ENCODE measurements at places on chromosomes 12 and 14.

- peak; percentile 13 for DNase-seq
Measured at GRCh38 chr14:74141703-74142102, 56.9 kb downstream of the LIN52 start.

GRCh38 chr12:1443421-1444141 lies 150.8 kb downstream of the FBXL14 start:
- no peak for DNase-seq

DNA sequence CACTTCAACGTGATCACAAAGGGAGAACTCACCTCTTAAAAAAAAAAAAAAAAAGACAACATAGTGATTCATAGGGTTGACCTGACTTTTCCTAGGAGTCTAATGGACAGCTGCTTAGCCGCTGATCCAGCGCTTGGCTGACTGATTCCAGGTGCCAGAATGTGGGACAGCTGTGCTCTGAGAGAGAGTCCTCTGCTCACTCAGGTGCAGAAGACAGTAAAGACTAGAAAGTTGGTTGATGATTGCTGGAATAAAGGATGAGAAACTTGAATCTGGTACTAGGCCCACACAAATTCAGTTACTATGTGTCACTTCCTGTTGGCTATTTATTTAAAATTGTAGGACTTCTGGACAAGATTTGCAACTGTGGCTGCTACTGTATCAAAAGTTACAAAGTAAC lies 229.4 kb downstream of the CHST11 start:
- peak; percentile 32 for DNase-seq

DNA sequence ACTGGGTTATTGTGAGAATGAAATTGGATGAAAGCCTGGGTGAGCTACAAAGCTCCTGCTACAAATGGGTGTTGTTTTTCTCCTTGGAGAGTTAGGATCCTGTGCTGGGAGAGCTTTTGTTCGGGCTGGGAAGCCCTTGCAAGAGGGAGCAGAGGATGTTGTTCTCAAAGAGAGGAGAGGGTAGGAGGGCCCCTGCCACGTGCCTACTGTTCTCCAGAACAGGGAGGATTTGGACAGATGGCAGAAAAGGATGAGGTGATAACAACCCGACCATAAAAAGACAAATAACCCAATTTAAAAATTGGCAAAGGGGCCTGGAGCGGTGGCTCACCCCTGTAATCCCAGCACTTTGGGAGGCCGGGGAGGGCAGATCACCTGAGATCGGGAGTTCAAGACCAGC lies 68.8 kb downstream of the GALNT16 start:
- no peak for DNase-seq

GRCh38 chr12:78519422-78519821 lies 345.2 kb upstream of the SYT1 start:
- DNase-seq, result no peak

DNA sequence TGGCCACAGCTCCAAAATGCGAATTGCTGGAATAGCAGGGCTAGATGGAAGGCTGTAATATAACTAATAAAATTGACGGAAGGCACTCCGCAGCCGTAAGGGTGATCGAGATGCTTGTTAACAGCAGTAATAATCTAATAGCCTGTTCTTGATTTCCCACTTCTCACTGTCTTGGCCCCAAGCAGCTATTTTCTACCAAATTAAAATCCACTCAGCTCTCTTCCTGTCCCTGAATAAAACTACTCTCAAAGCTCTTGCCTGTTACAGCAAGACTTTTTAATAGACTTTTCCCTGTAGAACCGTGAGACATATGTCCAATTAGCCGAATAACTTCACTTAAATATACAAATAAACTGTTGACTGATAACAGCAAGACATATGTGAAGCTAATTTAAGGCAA lies 38.0 kb downstream of the ADCK1 start:
- no peak for DNase-seq

GRCh38 chr12:34108405-34108803 lies 86.1 kb downstream of the ALG10 start:
- DNase-seq, result no peak

GRCh38 chr14:50821510-50822464 lies 9.2 kb downstream of the NIN start:
- peak; percentile 37 for DNase-seq

DNA sequence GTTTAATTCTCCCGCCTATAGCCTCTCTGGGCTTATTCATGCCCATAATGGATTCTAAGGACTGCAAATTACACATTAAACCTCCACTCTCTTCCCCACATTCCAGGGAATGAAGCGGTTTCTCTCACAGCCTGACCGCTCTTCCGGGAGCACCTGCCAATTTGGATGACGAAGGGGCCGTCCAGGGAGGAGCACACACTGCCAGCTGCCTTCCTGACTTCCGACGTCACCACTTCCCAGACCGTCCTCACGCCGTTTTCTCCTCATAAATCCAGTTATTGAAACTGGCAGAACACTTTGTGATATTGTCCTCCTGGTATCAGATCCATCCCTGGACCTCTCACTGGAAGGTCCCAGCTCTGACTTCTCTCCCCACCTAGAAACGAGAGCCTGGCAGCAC lies 87.6 kb downstream of the GCH1 start:
- DNase-seq, result no peak

DNA sequence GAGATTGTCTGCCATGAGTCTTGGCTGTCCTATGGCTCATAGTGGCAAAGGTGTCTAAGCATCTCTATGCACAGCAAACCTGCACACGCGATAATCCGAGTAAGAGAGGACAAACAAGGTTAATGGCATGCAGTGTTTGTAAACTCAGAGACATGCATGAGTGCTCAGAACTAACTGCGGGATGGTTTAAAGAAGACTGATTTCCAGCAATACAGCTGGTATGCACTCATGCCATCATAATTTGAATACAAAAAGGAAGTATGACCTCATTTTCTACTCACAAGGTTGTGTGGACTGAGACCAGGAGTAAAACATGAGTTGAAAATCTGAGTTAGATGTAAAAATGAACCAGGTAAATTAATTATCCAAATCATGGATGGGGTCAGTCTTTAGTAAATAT lies 16.6 kb upstream of the TCP11L2 start:
- DNase-seq, result peak; percentile 21

DNA sequence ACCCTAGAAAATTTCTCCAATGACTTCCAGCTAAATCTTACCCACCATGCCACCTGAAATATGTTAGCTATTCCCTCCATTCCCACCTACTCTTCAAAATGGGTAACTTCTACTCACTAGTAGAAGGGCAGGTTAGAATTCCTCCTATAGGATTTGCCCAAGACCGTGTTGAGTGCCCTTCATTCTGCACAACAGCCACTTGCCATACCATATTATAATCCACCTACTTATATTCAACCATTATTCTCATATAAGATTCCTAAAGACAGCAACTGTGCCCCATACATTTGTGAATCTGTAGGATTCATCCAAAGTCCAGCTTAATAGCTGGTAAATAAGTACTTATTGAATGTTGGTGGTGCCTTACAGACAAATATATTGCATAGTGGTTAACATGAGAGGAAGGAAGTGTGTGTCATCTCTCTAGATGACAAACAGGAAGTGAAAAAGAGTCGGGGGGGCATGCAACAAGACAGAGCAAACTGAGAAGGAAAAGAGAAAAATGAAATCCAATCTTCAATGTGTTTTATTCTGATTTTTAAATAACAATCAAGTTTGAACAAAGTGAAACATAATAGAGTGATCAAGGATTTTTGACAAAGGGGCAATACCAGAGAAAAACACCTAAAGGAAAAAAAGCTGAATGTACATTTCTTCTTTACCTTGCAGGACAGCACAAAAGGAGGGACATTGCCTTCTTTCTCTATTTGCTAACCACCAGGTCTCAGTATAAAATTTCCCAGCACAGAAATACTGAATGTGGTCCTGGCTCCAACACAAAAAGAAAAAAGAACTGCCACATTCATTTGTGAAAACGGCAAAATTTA lies 389.3 kb upstream of the USP15 start:
- DNase-seq, result peak; percentile 74

DNA sequence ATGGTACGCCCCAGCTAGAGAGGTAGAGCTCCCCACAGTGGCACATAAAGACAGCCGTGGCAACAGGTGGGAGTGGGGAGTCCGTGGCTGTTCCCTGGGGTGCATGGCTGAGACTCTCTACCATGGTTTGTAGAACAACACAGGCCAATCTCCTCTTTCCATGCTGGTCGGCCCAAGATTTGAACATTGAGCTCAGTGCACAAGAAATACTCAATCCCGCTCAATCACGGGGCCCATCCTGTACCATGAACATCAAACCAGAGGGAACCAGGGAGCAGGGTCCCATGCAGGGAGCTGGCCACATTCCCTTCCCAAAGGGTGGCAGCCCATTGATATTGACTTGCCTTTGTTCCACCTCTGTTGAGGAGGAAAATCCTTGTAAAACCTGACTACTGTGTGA lies 353.1 kb downstream of the DPF3 start:
- no peak for DNase-seq

DNA sequence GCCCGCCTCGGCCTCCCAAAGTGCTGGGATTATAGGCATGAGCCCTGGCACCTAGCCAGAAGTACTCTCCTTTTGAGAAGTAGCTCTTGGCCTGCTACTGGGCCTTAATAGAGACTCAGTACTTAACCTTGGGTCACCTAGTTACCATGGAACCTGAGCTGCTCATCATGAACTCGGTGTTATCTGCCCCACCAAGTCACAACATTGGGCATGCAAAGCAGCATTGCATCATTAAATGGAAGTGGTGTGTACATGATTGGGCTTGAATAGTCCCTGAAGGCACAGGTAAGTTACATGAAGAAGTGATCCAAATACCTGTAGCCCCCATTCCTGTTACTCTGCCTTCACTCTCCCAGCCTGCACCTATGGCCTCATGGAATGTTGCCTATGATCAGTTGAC lies 18.0 kb upstream of the ATF7 start:
- no peak for DNase-seq

- DNase-seq, result peak; percentile 64
Measured at GRCh38 chr14:94548999-94549985, 11.9 kb upstream of the SERPINA4 start.

- no peak for DNase-seq
Measured at GRCh38 chr14:88063811-88064210, 58.9 kb downstream of the GPR65 start.

DNA sequence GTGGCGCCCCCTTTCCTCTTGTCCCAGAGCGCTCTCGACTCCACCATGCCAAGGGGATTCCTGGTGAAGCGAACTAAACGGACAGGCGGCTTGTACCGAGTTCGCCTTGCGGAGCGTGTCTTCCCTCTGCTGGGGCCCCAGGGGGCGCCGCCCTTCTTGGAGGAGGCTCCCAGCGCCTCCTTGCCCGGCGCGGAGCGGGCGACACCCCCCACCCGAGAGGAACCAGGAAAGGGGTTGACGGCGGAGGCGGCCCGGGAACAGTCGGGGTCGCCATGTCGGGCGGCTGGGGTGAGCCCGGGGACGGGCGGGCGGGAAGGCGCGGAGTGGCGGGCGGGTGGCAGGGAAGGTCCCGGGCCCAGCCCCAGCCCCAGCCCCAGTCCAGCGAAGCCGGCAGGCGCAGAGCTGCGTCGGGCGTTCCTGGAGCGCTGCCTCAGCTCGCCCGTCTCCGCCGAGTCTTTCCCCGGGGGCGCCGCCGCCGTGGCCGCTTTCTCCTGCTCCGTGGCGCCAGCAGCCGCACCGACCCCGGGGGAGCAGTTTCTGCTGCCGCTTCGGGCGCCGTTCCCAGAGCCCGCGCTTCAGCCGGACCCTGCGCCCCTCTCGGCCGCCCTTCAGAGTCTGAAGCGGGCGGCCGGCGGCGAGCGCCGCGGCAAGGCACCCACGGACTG lies 376 bp downstream of the INSM2 start:
- DNase-seq, result peak; percentile 18

GRCh38 chr12:20142956-20143355 lies 225.4 kb upstream of the PDE3A start:
- DNase-seq, result no peak

DNA sequence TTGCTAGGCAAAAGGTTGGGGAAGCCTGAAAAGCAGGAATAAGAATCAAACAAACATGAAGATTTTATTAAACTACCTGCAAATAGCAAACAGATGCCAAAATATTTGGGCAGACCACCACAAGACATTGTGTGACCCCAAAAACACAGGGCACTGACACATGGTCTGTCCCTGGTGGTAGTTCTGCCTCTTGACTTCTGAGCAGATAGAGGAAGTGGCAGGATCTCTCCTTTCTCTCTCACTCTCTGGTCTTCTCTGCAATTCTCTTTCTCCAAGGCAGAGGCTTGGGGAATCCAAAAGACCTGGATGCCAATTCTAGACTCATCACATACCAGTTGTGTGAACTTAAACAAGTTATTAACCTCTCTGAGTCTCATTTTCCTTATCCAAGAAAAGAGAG lies 4.3 kb upstream of the PTGDR start:
- DNase-seq, result no peak

DNA sequence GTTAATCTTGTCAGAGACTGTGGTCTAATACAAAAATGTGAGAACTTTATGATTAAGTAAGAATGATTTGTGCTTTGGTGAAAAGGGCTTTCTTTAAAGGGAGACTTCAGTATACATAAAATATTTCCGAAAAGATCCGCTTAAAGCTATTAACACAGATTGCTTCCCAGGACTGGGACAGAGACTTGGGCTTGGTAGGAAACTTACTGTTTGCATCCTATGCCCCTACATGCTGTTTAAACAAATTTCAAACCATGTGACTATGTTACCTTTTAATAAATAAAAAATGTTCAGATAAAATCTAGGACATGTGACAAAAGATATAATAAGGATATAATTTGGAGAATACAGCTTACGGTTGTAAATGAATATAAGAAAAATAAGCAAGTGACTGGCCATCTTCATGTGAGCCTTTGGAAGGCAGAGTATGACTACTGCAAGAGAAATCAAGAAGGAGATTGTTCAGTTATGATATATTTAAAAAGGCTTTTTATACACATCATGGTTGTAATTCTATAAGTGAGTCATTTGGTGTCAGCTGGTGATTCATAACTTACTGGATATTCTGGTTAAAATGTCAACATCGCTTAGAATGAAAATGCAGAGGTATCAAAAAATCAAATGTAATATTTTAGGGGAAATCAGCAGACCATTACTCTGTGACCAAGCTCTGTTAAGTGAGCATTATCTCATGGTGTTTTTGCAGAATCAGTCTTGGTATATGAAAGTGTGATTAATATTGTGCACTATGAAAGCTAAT lies 234.7 kb upstream of the E2F7 start:
- DNase-seq, result peak; percentile 64

DNA sequence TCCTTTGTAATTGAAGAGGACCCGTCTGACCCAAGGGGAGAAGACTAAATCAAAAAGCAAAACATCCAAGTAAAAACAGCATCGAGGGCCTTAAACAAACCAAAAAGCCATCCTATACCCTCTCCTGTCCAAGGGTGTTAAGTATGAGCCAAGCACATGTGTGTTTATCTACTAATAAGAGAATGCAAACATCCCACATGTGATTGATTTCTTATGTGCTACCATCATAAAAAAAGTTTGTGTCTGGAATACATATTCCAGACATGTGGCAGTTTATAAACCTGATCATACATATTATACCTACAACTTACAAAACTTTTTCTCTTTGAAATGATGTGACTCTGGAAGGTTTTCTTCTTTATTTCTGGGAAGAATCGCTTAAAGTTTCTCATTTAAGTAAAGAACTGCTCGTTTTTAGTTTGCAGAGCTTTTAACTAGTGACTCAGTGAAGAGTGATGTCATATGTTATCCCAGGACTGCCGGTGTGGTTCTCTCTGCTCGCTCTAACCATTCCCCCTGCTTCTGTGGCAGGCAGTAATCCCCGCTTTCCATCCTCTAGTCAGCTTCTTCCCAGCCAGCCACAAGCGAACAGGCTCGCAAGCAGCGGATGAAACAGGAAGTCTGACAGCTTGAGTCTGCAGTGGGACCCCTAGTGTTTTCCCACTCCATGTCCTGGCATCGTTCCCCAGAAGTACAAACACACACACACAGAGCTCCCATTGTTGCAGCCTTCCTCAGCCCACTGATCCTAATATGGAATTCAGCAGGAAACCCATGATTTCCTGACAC lies 431 bp upstream of the RHOJ start:
- peak; percentile 18 for DNase-seq
